Globus pallidus (tissue), 1 donor: ENCODE measurements at places on chromosomes 2 and 18.

GRCh38 chr2:175832866-175833265 lies 169.2 kb downstream of the LNPK start:
- no peak for DNase-seq

DNA sequence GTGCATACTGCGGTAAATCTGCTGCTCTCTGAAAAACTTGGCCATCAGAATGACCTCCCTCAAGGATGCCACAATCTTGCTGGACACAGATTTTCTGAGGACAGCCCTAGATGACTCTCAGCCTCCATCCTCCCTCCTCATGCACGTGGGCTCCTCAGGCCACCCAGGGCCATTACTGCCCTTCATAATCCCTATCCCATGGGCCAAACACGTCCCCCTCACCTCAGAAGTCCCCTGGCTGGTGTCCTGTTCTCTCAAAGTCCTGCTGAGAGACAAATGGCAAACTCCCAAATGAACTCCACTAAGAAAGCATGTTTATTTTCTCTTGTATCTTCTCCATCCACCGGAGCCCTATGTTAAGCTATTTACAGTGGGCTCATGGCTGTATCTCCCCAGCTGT lies 125.7 kb downstream of the MRO start:
- DNase-seq = no peak

- DNase-seq = peak; percentile 91
Measured at GRCh38 chr2:85437488-85438200, 19.1 kb downstream of the SH2D6 start.

- DNase-seq = no peak
Measured at GRCh38 chr2:16408331-16409005, 257.2 kb downstream of the CYRIA start.

DNA sequence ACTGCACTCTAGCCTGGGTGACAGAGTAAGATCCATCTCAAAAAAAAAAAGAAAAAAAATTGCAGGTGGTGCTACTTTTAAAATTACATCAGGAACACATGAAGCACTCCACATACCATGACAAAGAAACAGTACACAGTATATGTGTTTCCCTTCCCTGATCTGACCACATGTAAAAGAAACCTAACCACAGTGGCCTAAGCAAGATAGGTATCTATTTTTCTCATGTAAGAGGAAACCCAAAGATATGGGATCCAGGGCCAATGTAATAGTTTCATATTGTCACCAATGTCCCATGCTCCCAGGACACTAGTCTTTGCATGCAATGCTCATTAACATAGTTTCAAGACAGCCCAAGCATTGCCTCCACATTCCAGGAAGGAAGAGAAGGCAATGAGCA lies 99.9 kb downstream of the DYM start:
- DNase-seq = no peak

DNA sequence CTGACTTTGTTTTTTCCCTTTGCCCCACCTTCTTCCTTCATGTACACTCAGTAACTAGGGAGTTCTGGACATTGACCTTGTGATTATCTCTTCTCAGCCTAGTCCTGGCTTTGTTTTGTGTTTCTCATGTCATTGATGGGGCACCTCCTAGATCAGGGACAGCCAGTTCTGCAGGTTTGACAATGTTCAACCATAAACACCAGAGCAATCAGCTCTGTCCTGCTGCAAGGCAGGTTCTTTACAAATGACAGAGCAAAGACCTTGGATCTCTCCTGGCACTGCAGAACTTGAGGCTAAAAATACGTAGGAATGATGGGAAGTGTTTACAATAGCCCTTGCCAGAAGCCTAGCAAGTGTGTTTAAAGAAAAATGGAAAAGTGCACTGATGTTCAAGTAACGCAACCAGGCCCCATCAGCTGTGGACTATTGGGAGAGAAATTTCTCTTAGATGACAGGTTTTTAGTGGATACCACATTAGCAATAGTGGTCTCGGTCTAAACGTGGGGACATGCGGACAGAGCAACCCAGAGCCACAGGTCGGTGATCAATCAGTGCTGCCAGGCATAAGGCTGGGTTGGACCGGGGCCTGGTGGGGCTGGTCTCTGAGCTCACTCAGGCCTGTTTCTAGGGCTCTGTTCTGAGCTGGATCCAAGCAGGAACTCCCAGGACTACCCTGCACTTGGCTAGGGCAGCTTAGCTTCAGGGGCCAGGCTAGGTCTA lies 76.8 kb downstream of the SOWAHC start:
- no peak for DNase-seq

- DNase-seq = no peak
Measured at GRCh38 chr2:28654663-28655320, 96.8 kb upstream of the PPP1CB start.

DNA sequence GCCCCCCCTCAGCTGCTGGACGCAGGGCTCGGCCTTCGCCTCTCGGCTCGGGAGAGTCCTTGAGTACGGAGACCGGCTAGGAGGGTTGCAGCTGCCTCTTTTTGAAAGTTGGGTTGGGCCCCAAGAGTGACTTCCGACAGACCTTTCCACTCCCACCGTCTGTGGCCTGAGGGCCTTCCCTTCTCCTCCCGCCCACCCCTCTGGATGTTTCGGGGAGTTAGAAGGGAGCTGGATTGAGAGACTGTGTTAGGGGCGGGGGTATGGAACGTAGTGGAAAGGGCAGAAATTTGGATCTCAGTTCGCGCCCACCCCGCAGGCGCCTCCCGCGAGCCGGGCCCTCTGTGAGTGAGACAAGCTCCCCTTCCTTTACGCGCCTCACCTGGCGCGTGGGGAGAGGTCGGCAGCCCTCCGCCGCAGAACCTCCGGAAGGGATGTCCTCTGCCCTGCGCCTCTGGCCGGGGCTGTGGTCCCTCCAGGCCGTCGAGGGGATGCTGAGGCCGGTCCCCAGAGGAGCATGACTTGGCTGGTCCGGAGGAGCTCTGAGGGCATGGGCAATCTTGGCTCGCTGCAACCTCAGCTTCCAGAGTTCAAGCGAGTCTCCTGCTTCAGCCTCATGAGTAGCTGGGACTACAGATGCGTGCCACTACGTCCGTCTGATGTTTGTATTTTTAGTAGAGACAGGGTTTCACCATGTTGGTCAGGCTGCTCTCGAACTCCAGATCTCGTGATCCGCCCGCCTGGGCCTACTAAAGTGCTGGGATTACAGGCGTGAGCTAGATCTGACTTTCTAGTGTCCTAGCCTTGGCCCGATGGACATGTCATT lies 15.9 kb downstream of the C2orf74 start:
- no peak for DNase-seq

DNA sequence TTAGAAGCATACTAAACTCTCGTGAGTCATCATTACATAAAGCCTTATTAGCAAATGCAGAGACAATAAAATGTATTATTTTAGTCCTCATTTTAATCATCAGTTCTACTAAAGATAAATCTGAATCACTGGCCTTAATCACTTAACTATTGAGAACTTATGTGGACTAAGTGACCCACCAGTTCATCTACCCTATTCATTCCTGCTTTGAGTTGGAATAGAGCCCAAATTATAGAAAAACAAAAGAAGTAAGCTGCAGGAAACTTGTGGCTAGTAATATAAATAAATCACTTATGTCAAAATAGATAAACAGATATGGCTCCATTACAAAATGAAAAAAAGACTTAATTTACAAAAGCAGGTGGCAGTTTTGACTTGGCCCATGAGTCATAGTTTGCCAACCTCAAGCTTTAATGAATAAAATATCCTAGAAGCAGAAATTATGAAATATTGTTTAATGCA lies 851.8 kb upstream of the CRIM1 start:
- no peak for DNase-seq

- DNase-seq = no peak
Measured at GRCh38 chr2:131016826-131017741, 76.2 kb downstream of the FAM168B start.
